ENCODE measurements at places on chromosomes 11 and 22. TPM values are rescaled to one million over a fixed set of nuclear protein-coding genes. Genes with fewer than 3 reads are reported as not detected.

- no peak for DNase-seq
- H3K36me3 ChIP-seq, result no peaks in the 10 kb centered on the region
- no peak overlapping the region for H3K27ac ChIP-seq
Measured at GRCh38 chr11:44733877-44734276, 7.1 kb downstream of the TSPAN18 start.

Gene OR5A1
- not detected for total RNA-seq

GRCh38 chr11:2517016-2517385, 72.2 kb downstream of the KCNQ1 start:
- DNase-seq, result peak; percentile 57
- H3K36me3 ChIP-seq, result no peaks in the 10 kb centered on the region
- H3K27ac ChIP-seq, result no peak overlapping the region
- H3K4me3 ChIP-seq, result no peak overlapping the region

DNA sequence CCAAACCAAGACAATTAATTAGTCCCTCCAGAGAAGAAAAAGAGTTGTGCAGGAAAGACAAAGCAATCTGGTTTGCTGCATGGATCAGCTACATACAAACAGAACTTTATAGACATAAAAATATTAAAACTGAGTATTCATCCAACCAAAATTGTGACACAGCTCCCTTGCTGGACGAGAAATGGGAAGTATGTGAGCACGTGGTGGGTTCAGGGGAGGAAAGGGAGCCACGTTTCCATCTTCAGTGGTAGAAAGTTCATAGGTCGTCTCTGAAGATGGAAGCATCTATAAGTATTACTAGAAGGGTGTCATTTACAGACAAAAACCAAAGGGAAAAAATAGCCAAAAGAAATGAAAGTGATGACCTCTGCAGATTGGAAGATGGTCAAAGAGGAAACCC, 7.1 kb upstream of the KCNJ5 start:
- no peak for DNase-seq
- no peaks in the 10 kb centered on the region for H3K27me3 ChIP-seq
- no peak overlapping the region for H3K4me3 ChIP-seq
- no peaks in the 10 kb centered on the region for H3K36me3 ChIP-seq

DNA sequence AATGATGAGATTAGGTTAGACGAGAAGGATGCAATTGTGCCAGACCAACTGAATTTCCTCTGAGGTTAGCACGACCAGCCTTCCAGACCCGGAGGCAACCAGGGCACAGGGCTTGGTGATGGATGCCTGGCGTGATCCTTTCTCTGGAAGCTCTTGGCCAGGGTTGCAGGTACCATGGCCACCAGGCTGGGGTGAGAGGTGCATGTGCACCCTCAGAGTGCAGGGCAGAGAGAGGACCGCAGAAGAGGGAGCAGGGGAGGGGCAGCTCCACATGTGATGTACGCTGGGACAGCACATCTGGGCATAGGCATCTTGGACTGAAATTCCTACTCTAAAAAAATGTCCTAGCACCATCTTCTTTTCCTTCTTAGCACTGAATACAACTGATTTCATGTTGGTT, 10.9 kb downstream of the KCNJ1 start:
- no peaks in the 10 kb centered on the region for H3K4me1 ChIP-seq
- no peaks in the 10 kb centered on the region for H3K36me3 ChIP-seq
- DNase-seq, result no peak
- no peak overlapping the region for H3K27ac ChIP-seq
- no peaks in the 10 kb centered on the region for H3K27me3 ChIP-seq
- no peak overlapping the region for H3K4me3 ChIP-seq

DNA sequence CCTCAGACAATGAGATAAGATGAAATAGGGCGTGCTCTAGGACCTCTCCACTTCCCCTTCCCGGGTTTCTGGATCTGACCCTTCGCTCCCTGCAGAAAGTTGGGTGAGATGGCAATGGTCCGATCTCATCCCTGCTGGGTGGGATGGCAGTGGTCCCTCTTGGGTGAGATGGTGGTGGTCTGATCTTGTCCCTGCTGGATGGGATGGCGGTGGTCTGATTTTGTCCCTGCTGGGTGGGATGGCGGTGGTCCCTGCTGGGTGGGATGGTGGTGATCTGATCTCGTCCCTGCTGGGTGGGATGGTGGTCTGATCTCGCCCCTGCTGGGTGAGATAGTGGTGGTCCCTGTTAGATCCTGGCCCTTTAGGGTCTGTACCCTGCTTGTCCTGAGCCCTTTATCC, 21.3 kb downstream of the ST14 start:
- no peak overlapping the region for H3K4me3 ChIP-seq
- no peaks in the 10 kb centered on the region for H3K36me3 ChIP-seq
- H3K27ac ChIP-seq, result no peak overlapping the region
- H3K4me1 ChIP-seq, result peaks cover 35% of the 10 kb centered on the region
- no peak for DNase-seq

- H3K4me1 ChIP-seq, result no peaks in the 10 kb centered on the region
- no peak overlapping the region for H3K27ac ChIP-seq
- DNase-seq, result no peak
- no peaks in the 10 kb centered on the region for H3K27me3 ChIP-seq
- no peaks in the 10 kb centered on the region for H3K36me3 ChIP-seq
Measured at GRCh38 chr11:76257074-76257719, 50.9 kb upstream of the WNT11 start.

- H3K27ac ChIP-seq, result no peak overlapping the region
- no peak for DNase-seq
- H3K4me3 ChIP-seq, result no peak overlapping the region
- no peaks in the 10 kb centered on the region for H3K27me3 ChIP-seq
Measured at GRCh38 chr11:91219535-91219934, 996.7 kb upstream of the CHORDC1 start.

Gene KCNJ1
- 0.23 TPM for total RNA-seq

DNA sequence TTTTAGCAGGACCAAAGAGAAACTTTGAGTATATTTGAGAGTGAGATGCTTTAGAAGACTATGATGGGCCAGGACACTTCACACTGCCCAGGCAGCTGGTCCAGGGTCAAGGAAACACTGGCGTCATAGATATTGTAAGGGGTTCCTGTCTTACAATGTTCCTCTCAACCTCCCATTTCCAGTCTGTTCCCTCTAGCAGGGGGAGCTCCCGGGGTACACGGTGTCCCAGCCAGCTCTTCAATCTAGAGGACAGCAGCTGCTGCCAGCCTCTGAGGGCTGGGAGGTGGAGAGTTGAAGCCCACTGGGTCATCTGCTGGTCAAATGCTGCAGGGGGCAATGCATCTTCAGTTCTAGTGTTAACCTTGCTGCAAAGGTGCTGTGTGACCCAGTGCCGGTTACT, 40.7 kb upstream of the TIMP3 start:
- H3K4me1 ChIP-seq, result peaks cover 34% of the 10 kb centered on the region
- no peak for DNase-seq
- no peak overlapping the region for H3K4me3 ChIP-seq
- H3K27ac ChIP-seq, result peak overlapping the region; percentile 77
- H3K36me3 ChIP-seq, result no peaks in the 10 kb centered on the region
- no peaks in the 10 kb centered on the region for H3K27me3 ChIP-seq

GRCh38 chr11:111922803-111923202, 4.1 kb downstream of the C11orf52 start:
- peak overlapping the region; percentile 8 for H3K4me3 ChIP-seq
- peak overlapping the region; percentile 82 for H3K27ac ChIP-seq
- H3K4me1 ChIP-seq, result peaks cover 28% of the 10 kb centered on the region
- DNase-seq, result no peak
- H3K27me3 ChIP-seq, result no peaks in the 10 kb centered on the region
- no peaks in the 10 kb centered on the region for H3K36me3 ChIP-seq

Gene RASL10A
- total RNA-seq, result 0.72 TPM

DNA sequence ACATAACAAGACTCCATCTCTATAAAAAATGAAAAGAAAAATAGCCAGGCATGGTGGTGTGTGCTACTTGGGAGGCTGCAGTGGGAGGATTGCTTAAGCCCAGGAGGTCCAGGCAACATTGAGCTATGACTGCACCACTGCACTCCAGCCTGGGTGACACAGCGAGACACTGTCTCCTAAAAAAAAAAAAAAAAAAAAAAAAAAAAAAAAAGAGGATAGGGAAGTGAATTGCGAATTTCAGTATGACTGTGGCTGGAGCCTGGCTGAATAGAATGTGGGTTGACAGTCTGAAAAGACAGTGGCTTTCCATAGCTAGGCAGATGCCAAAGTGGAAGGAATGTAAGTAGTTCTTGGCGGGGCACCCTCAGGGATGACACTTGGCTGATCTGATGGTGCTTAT, 6.4 kb upstream of the LDHAL6A start:
- DNase-seq, result no peak
- no peaks in the 10 kb centered on the region for H3K4me1 ChIP-seq
- H3K27me3 ChIP-seq, result no peaks in the 10 kb centered on the region
- no peak overlapping the region for H3K4me3 ChIP-seq

DNA sequence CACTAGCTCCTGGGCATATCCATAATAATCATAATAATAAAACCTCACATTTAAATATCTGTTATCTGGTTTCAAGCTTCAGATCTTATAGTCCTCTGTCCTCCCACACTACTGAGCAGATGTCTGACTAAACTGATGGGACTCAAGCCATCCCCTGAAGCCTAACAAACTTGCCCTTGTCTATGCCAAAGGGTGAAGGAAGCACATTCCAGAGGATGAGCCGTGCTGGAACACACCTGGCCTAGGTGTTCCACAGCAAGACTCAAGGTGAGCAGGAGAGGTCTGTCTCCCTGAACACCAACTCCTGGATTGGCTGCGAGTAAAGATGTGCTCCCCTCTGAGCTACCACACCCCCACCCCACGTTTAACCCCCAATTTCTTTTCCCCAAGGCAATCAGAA, 14.7 kb downstream of the SCUBE2 start:
- H3K27me3 ChIP-seq, result no peaks in the 10 kb centered on the region
- no peak overlapping the region for H3K4me3 ChIP-seq
- no peak for DNase-seq
- H3K27ac ChIP-seq, result no peak overlapping the region
- H3K36me3 ChIP-seq, result no peaks in the 10 kb centered on the region
- no peaks in the 10 kb centered on the region for H3K4me1 ChIP-seq

Gene SLC22A12
- total RNA-seq, result not detected

DNA sequence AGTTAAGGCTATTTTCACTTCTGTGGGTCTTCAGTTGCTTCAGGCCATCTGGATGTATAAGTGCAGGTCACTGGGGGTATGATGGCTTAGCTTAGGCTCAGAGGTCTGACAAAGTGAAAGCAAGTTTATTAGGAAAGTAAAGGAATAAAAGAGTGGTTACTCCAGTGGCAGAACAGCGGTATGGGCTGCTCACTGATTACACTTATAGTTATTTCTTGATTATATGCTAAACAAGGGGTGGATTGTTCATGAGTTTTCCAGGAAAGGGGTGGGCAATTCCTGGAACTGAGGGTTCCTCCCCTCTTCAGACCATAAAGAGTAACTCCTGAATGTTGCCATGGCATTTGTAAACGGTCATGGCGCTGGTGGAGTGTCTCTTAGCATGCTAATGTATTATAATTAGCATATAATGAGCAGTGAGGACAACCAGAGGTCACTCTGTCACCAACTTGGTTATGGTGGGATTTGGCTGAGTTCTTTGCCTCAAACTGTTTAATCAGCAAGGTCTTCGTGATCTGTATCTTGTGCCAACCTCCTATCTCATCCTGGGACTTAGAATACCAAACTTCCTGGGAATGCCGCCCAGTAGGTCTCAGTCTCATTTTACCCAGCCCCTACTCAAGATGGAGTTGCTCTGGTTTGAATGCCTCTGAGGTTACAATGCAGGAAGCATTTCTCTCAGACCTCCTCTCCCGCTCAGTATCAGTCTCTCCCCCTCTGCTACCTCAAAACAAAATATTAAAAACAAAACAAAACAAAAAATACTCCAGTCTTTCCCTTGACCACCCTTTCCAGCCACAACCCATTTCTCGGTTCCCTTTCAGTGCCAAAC, 106.6 kb upstream of the SLC22A12 start:
- H3K4me1 ChIP-seq, result no peaks in the 10 kb centered on the region
- DNase-seq, result no peak
- peaks cover 49% of the 10 kb centered on the region for H3K27me3 ChIP-seq
- no peak overlapping the region for H3K4me3 ChIP-seq

DNA sequence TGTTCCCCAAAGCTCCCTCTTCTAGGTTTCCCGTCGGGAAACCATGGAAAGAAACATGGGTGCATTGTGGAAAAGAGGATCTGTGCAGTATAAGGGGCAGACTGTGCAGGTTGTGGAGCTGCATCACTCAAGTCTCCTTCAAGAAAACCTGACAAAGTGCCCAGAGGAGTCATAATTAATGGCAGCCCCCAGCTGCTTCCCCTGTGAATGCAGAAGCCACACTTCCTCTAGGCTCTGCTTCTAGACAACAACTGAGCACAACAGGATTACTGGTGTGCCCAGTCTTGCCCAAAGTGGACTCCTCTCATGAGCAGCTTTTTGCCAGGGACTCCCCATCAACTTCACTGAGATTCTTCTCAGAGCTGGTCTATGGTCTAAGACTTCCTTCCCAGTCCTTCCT, 42.6 kb upstream of the SCUBE2 start:
- DNase-seq, result no peak
- peaks cover 24% of the 10 kb centered on the region for H3K4me1 ChIP-seq
- no peaks in the 10 kb centered on the region for H3K27me3 ChIP-seq
- no peak overlapping the region for H3K27ac ChIP-seq
- peaks cover 9% of the 10 kb centered on the region for H3K36me3 ChIP-seq
- no peak overlapping the region for H3K4me3 ChIP-seq

- peak overlapping the region; percentile 73 for H3K27ac ChIP-seq
- DNase-seq, result peak; percentile 80
- no peak overlapping the region for H3K4me3 ChIP-seq
- H3K4me1 ChIP-seq, result peaks cover 21% of the 10 kb centered on the region
- H3K36me3 ChIP-seq, result no peaks in the 10 kb centered on the region
Measured at GRCh38 chr22:37229805-37230672, 14.0 kb downstream of the RAC2 start.

Gene ARHGAP8
- total RNA-seq, result 18.1 TPM

- H3K4me3 ChIP-seq, result no peak overlapping the region
- H3K4me1 ChIP-seq, result no peaks in the 10 kb centered on the region
- no peak overlapping the region for H3K27ac ChIP-seq
- no peaks in the 10 kb centered on the region for H3K36me3 ChIP-seq
- no peaks in the 10 kb centered on the region for H3K27me3 ChIP-seq
Measured at GRCh38 chr11:129056916-129057315, 114.2 kb upstream of the TP53AIP1 start.

- no peak for DNase-seq
- H3K4me1 ChIP-seq, result peaks cover 14% of the 10 kb centered on the region
Measured at GRCh38 chr11:67251841-67252240, 14.4 kb upstream of the GRK2 start.

- H3K4me1 ChIP-seq, result no peaks in the 10 kb centered on the region
- no peak for DNase-seq
- H3K36me3 ChIP-seq, result no peaks in the 10 kb centered on the region
- no peak overlapping the region for H3K4me3 ChIP-seq
- no peaks in the 10 kb centered on the region for H3K27me3 ChIP-seq
Measured at GRCh38 chr11:100925935-100926334, 203.7 kb downstream of the PGR start.

Gene CLDN25
- not detected for total RNA-seq

Data from upper lobe of right lung (tissue), 1 donor.